Activated T-helper 1 cell treated with Interleukin-2 at 50 U/mL for 16 hours (primary cell): ENCODE measurements at places on chromosomes 6 and 20.

GRCh38 chr6:46293641-46294316, 123.0 kb upstream of the ENPP5 start:
- no peak for DNase-seq

GRCh38 chr20:44079291-44079690, 107.7 kb downstream of the JPH2 start:
- no peak for DNase-seq

DNA sequence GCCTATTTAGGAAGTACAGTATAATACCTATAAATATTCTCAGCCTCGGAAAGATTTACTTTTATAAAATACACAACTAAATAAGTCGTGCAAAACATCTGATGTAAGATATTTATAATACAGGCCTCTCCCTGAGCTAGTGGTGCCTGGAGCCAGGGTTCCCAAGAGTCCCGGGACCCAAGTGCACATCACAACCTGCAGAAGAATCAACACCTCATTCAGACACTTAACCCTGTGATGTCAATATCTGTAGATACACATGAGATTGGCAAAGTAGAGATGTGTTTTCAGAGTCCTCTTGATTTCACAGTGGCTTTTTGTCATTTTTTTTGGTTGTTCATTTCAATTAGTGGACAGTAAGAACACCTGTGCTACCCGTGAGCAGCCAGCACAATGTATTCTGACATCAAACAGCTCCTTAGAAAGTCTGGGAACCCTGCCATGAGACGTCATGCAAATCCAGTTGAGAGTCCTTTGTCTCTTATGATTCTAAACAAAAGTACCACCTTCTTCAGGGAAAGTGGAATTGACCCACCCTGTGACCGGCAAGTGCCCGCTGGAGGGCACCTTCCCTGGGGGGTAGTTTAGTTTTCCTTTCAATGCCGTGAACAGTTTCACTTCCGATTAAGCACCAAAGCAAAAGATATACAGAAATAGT, 101.6 kb downstream of the DACT2 start:
- no peak for DNase-seq

GRCh38 chr6:33797626-33798342, 6.0 kb downstream of the MLN start:
- no peak for DNase-seq

DNA sequence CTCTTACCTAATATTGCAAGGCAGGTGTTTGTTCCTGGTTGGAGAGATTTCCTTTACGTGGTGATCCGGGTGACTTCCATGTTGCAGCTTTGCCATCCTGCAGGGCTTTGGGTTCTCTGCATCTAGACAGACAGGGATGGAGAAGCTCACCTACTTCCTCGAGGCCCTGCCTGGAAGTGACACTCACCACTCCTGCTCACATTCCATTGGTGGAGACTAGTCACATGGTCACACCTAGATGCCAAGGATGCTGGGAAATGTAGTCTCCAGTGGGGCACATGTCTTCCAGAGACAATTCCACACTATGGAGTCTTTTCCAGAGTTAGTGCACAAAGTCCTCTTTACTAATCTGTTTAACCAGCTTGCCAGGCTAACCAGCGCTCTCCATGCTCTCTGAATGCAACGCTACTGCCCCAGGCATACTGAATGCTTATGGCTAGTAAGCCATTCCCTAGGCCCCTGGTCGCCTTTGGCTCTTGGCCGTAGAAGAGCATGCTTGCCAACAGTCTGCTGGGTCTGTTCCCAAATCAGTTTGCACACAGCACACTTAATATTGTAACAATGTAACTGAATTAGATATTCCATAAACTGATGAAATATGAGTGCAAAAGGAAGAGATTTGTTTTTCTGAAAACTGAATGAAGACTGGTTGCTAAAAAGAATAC, 6.7 kb upstream of the KCNK15 start:
- DNase-seq = no peak

DNA sequence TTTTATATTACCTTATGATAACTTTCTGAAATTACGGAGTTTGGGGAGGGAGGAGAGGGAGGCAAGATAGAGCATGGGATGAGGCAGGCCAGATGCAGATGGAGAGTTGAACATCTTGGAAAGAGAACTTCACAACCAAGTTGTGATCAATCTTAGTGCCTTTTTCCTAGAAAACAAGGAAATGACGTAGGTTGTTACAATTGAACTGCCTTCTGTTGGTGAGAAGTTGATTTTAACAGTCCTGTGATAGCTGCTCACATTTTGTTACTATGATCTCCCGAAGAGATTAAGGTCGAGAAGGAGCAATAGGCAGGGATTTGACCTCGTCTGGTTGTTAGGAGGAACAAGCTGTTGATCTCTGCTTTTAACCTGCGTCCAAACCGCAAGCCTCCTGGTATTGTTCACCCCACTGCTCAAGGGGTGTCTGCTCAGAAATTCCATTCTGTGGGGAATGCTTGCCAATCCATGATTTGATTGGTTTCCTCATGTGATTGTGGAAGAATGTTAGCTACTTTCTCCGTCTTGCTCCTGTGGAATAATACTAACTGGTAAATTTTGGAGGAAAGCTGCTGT, 35.1 kb downstream of the TIAM2 start:
- no peak for DNase-seq

- no peak for DNase-seq
Observed at GRCh38 chr6:34912715-34913464, 23.8 kb downstream of the ANKS1A start.

DNA sequence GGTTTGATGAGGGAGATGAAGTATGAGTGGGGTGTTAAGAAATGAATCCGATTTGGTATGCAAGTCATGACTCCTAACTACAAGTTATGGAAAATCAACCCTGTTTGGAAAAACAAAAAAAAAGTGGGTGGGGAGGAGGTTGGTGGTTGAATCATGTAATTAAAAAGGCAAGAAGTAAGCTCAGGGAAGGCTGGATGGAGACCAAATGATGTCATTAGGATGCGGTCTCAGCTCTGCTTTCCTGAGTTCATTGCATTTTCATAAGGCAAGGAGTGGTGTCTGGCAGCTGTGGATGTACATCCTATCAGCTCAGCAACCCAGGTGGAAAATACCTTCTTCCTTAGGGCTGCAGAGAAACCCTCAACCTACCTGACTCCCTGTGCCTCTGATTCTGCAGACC, 60.4 kb upstream of the AKAP12 start:
- DNase-seq = no peak

- DNase-seq = no peak
Observed at GRCh38 chr6:158290659-158291058, 21.6 kb upstream of the TULP4 start.

DNA sequence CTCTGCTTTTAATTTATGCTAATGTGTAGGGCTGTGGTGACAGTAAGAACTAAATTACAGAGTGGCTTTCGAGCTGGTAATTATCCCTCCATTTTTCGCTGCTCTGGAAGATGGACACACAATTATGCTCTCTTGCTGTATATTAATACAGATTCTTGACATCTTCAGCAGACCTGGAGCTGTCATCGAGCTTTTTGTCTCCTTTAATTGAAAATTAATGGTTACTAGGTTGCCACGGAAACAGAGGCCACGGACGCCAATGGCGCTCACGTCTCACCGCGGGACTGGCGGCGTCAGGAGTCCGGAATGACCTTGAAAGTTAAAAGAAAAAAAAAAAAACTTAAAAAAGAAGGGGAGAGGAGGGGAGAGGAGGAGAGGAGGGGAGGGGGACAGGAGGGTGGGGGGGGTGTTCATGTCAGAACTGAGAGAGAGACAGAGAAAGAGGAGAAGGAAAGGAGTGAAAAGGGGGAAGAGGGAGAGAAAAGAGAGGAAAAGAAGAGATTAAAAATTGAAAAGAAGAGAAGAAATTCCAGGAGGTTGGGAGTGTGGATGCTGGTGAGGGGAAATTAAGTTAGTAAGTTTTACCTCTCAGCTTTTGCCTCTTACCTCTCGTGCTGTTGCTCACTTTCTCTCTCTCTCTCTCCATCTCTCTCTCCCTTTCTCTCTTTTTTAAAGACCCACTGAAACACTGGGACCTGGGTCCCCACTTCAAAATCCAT, 22.1 kb upstream of the FOXP4 start:
- DNase-seq = no peak

- DNase-seq = no peak
Observed at GRCh38 chr6:147950623-147950987, 392.0 kb upstream of the SASH1 start.

- DNase-seq = no peak
Observed at GRCh38 chr6:80094017-80094416, 12.5 kb upstream of the BCKDHB start.

DNA sequence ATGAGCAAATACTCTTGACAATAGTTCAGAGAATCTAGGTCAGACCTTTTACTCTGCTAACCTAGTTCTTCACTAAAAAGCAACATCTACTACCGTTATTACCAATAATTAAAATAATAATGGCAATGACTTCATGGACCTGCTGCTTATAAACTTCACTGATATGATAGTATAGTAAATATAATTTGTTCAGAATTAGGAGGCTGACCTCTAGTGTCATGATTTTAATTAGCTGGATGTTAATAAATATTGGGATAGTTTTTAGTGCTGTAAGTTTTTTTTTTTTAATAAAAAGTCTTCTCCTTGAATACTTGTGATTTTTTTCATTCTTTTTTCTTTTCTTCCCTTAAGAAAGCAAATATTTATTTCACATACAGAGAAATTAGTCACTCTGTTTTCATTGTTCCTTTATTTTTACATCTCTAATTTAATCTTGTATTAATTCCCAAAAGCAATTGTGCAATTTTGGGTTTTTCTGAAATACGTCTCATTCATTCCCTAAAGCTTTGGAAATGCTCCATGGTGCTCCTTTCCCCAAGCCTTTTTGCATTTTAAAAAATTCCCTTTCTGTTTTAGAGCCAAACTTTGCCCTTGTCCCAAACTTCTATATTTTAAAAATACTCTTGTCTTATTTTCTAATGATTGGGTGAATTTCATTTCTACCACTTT, 46.6 kb upstream of the UST start:
- DNase-seq = no peak

GRCh38 chr20:58864346-58864745, 11.8 kb downstream of the GNAS start:
- no peak for DNase-seq

GRCh38 chr6:162576016-162576415, 151.6 kb downstream of the PRKN start:
- DNase-seq = no peak

DNA sequence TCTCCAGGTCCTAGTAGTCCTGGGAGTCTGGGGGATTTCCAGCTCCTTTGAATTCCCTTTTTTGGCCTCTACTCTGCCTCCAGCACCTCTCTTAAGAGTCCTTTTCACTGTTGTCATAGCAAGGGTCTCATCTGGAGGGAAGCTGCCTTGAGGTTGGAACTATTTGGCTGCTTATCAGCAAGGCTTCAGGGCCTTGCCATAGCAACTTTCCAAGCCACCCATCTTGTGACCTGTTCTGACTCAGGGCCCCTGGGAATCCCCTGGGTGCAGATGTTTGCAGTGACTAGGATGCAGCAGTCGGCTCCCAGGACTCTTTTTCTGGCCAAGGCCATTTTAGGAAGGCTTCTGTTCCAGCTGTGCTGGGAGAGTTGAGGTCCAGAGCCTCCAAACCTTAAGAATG, 12.4 kb downstream of the PKIG start:
- DNase-seq = no peak

DNA sequence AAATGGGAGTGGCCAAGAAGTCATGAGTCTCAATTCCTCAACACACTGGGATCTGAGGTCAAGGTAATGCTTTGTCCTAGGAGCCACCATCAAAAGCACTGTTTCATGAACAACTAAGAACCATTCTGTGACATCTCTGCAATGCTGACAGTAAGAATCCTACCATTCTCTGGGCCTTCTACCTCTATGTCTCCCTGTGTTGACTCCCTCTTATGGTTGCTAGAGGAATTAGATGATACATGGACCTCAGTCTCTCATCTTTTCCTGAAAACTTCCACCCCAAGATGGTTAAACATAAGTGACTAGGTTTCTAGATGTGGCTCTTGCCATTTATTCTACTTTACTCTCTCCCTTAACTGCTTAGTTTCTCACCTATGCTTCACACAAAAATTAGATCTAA, 9.1 kb downstream of the MTRF1L start:
- DNase-seq = no peak
